Left renal cortex interstitium (tissue), 4 donors: ENCODE measurements at places on chromosomes 4 and X. TPM values are rescaled to one million over a fixed set of nuclear protein-coding genes. Genes with fewer than 3 reads are reported as not detected.
A peak's percentile ranks its signal among the peaks of the same experiment; 100 is the strongest.

TDO2 gene
- polyA plus RNA-seq: 3.5 TPM

RTL9 gene
- 0.30 TPM for polyA plus RNA-seq

SLC25A5 gene
- 329 TPM for polyA plus RNA-seq

SRPX gene
- polyA plus RNA-seq: 20.7 TPM

TLR10 gene
- 0.64 TPM for polyA plus RNA-seq

KLB gene
- 0.11 TPM for polyA plus RNA-seq

GRCh38 chr4:16609170-16609758, 289.2 kb downstream of the LDB2 start:
- DNase-seq: no peak

- no peak for DNase-seq
Measured at GRCh38 chrX:85851418-85851817, 195.9 kb downstream of the CHM start.

- no peak for DNase-seq
Measured at GRCh38 chr4:34157547-34157946, 2086.8 kb downstream of the ARAP2 start.

DNA sequence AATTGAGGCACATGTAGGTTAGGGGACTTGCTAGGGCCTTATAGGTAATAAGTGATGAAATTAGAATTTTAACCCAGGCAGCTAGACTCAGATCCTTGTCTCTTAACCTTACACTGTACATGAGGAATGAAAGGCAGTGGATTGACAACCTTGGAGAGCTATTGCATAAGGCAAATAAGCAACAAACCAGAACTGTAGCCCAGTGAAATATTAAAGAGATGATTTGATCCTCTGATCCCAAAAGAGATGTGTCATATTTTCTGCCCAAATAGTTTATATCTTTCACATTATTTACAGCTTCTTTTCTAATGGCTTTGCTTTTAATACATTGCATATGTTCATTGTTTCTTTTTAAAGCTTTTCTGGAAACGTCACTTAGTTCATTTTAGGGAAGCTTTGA, 252.6 kb downstream of the ANK2 start:
- DNase-seq: no peak

DNA sequence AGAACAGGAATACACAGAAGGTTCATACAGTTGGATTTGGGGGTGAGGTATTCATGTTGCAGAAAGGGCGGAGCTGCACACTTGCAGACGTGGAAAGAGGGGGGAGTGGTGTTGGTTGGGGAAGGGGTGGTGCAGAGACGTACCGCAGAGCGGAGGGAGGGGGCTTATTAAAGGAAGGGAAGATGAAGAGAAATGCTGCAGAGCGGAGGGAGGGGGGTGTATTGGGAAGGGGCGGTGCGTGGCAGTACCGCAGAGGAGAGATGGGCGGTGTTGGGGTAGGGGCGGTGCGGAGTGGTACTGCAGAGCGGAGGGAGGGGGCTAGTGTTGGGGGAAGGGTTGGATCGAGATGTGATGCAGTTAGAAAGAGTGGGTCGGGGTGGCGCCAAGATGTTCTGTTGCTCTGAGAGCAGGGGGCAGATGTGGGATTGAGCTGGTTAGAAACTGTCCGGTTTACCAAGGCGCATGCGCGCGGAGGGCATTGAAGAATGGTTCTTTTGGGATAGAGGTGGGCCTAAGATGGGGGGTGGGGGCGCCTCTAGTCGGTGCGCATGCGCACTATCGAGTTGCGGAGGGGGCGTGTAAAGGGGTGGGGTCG, 900 bp downstream of the TRO start:
- peak; percentile 48 for DNase-seq

DNA sequence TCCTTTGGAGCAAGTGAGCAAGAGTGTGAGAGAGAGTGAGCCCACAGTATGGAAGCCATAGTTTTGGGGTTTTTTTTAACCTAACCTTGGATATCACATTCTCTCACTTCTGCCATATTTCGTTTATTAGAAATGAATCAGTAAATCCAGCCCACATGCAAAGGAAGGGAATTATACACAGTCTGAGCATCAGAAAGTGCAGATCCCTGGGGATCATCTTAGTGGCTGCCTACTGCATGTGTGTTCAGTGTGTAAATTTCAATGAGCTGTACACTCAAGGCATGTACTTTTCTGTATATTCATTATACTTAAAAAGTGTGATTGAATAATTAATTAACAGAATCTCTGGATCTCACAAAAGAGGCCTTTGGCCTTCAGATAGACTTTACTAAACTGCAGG, 133.8 kb upstream of the PRPS2 start:
- DNase-seq: no peak

GRCh38 chr4:80811406-80811805, 219.1 kb upstream of the BMP3 start:
- DNase-seq: no peak

DNA sequence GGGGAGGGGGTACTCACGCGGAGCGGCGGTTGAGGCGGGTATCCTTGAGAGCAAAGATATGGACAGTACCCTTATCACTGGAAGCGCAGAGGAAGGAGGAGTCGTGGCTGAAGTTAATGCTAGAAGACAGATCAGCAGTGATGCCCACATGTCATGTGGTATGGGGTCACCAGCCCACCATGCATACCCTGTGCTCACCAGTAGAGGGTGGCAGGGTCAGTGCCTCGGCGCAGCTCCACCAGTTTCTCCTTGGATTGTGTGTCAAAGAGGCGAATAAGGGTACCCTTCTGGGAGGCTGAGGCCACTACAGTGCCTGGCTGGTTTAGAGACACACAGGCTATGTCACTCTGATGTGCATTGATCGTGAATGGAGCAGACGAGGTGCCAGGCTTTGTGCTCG, 1.5 kb upstream of the PRAF2 start:
- no peak for DNase-seq

DNA sequence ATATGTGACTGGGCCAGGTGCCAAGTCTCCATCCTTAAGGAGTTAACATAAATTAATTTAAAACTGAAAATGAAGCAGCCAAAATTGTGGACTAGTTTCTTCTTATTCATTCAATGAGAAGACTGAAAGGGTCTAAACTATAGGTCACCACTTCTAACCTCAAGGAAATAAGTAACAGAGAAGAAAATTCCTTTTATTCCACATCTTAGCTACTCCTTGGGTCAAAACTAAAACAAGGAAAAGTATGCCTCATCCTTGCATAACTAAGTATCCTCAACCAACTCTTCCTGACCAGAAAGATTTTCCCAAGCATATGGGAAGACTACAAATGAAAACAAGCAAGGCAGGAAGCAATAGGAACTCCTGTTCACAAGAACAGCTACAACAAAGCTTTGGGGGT, 71.2 kb downstream of the ZNF827 start:
- DNase-seq: no peak
